ENCODE measurements at places on chromosomes 2 and 18. TPM values are rescaled to one million over a fixed set of nuclear protein-coding genes. Genes with fewer than 3 reads are reported as not detected.
A peak's percentile ranks its signal among the peaks of the same experiment; 100 is the strongest.

The ZEB2 gene
- 128 TPM for total RNA-seq

The DES gene
- 1.2 TPM for total RNA-seq

The PTMA gene
- total RNA-seq, result 459 TPM

The QPCT gene
- total RNA-seq, result 25.7 TPM

The SOX11 gene
- 0.59 TPM for total RNA-seq

The DPP10 gene
- total RNA-seq, result not detected

The CDC42EP3 gene
- total RNA-seq, result 121 TPM

The TMEM37 gene
- total RNA-seq, result 1.1 TPM

DNA sequence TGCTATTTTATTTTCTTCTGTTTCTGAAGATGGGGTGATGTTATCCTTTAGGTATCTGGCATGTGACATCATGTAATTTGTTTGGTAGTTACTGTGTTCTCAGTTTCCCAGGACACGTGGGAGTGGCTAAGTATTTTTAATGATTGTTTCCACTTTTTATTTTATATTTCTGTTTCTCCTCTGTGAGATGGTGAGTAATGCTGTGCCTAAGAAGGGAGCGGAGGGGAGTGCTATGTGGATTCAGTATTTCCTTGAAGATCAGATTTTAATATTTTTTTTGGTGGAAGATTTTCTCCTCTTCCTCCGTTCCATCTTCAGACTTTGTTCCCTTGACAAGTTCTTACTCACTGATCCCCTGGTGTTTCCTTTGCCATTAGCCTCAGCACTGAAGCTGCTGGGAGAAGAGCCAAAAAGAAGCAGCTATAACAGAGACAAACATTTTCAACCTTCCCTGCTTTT, 180.0 kb upstream of the MMADHC start:
- DNase-seq, result no peak

DNA sequence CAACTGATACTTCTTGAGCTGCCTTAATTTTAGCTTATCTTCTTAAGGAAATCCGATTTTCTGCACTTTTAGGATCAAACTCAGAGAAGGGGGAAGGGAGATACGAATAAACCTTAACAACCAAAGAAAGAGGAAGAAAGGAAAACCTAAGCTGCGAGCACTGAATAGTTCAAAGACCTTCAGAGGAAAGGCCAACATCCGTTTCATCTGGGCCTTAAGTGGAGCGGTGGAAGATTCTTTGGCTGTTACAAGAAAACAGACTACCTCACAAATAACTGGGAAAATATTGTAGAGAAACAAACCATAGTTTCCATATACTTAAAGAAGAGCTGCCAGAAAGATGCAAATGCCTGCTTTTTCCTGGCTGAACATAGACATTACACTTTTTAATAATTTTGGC, 43.6 kb downstream of the VIT start:
- DNase-seq, result no peak

- no peak for DNase-seq
These were observed 237.6 kb downstream of the PRKCE start for GRCh38 chr2:45889053-45889452.

DNA sequence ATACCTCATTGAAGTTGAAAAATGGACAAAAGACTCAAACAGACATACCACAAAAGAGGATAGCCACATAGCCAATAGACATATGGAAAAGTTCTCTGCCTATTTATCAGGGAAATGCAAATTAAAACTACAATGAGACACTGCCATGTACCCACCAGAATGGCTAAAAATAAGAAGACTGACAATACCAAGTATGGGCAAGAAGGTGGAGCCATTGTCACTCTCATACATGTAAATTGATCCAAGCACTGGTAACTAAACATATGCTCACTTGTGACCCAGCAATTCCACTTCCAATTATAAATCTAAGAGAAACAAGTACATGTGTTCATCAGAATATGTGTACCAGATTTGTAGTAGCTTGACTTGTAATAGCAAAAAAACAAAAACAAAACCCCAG, 4.6 kb downstream of the LOXHD1 start:
- DNase-seq, result no peak

- no peak for DNase-seq
These were observed 10.7 kb downstream of the IL1RL2 start for GRCh38 chr2:102197389-102198137.

- no peak for DNase-seq
These were observed 57.1 kb upstream of the RALBP1 start for GRCh38 chr18:9418047-9418690.

GRCh38 chr2:172215172-172215935, 112.7 kb upstream of the DLX2 start:
- no peak for DNase-seq

DNA sequence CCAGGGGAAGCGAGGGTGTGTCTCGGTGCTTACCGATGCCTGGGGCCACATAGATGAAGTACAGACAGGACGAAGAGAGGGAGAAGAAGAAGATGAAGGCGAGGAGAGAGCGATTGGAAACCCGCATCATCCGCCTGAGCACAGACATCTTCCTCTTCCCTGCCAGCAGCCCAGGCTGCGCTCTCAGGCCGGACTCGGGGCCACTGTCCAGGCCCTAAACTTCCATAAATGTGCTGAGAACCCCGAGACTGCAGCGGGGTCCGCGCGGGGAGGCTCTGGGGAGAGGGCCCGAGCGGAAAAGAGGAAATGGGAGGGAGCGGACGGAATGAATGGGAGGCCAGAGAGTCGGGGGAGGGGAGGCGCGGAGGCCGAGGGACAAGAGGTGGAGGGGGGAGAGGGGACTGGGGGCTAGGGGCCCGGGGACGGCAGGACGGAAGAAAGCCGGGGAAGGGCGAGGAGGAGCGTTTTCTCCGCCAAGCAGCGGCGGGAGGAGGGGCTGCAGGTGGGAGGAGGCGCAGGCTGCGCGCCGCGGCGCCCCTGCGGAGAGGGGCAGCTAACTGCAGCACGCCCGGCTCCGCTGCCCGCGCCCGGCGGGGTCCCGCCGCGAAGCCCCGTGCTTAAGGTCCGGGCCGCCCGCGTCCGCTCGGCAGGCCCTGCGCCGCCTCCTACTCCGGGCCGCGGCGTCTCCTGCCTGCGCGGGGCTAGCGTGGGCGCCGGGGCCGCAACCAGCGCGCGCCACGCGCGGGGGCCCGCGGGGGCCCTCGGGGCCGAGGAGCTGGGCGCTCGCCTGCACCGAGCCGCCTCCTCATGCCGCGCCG, at the start of gene B4GALT6:
Gene B4GALT6 (minus strand): TSS at position 303 of the 818 bp plus-strand sequence. CDS start 155 bp downstream, at position 148.
- peak; percentile 93 for DNase-seq

GRCh38 chr2:135985826-135986393, 484 bp upstream of the DARS1 start:
- no peak for DNase-seq

DNA sequence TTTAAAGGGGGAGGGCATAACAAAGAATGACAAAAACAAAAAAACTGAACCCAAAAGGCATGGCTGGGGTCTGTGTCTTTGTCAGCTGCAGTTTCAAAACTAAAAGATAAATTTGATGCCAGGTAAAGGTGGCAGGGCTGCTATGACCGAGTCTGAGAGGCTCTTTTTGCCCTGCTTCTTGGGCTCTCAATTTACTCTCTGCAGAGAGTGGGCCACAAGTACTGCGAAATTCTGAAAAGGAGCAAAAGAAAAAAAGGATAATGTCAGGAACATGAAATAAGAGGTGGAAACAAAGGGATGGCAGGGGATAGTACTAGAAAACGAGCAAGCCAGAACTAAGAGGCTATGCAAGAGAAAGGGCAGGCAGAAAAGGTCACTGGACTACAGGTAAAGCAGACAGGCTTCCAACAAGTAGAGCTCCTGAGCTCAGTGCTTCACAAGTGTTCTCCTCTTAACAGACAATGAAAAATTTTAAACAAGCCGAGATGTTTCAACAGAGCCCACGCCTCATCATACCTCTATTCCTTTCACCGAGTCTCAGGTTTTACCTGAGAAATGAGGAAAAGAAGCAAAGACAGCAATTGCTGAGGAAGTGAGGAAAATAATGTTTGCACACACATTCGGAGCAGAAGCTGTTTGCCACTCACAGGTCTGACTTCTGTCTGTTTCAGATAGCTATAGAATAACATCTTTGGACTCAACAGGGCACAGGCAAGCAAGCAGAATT, 7.3 kb downstream of the IRS1 start:
- peak; percentile 85 for DNase-seq

GRCh38 chr2:157439824-157440186, 4.1 kb downstream of the CYTIP start:
- DNase-seq, result no peak

GRCh38 chr18:54440292-54440691, 82.6 kb downstream of the C18orf54 start:
- DNase-seq, result no peak

DNA sequence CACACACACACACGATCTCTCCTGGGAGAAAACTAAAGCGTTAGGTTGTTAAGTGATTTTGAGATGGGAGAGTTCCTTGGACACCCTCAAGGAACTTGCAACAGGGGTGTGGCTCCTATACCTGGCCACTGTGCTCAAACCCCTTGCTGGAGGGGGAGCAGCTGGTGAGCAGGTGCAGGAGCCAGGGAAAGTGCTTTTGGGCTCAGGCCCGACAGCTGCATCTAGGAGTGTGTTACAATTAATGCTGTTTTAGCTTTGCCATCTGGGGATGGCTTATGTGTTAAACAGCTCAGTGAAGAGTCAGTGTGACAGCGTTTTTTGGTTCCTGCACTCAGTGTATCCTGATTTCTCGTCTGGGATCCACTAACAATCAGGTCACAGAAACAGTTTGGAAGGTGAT, 510.8 kb downstream of the TRIB2 start:
- no peak for DNase-seq
